ENCODE measurements at places on chromosomes 5 and 9.

DNA sequence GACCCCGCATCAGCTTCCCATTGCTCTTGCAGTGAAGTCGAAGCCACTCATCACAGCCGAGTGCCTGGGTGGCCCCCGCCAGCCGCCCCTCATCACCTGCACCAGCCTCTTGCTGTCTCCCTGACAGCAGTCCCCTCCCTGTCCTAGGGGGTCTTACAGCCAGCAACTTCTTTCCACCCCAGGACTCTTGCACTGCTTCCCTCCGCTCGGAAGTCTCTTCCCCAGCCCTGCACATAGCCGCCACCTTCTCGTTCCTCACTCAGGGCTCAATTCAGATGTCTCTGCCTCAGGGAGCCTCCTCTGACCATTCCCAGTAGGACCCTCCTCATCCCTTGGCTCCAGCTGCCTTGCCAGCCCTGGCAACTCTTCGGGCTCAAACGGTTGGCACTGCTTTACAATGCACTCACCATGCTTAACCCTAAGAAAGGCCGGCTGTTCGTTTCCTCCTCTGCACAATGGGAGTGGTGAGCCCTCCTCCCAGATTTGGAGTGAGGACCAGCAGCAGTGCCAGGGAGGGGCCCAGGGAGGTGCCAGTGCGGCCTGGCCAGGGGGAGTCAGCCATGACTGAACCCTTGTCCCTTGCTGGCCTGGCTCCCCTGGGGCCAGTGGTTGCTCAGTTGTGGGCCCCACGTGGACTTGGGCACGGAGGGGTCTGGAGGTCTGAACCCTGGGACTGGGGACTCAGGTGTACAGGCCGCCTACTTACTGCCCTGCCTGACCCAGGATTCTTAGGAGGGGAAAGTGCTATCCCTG is 6.1 kb downstream of the TCF7 start:
- H3K4me3 ChIP-seq = no peak overlapping the region
- H3K36me3 ChIP-seq = peaks cover 8% of the 10 kb centered on the region
- no peaks in the 10 kb centered on the region for H3K27me3 ChIP-seq
- H3K4me1 ChIP-seq = peaks cover 21% of the 10 kb centered on the region

DNA sequence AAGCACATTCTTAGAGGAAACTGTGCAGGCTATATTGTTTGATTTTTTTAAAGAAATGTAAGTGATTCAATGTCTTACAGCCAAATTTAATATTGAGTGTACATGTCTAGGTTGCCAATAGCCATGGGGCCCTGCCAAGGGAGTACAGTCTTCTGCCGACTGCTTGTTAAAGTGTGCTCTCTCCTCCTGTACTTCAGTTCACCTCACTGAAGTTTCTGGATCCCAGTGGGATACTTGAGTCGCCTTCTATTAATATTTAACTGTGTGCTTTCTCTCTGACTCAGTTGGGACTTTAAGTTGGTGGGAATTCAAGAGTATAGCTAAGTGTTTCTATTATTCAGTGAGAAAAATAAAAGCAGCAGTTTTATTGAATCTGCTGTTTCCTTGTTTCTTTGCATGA is 44.5 kb upstream of the C5orf47 start:
- H3K36me3 ChIP-seq = no peaks in the 10 kb centered on the region
- H3K4me3 ChIP-seq = no peak overlapping the region
- H3K27ac ChIP-seq = no peak overlapping the region
- no peaks in the 10 kb centered on the region for H3K4me1 ChIP-seq
- H3K27me3 ChIP-seq = no peaks in the 10 kb centered on the region

GRCh38 chr5:104172976-104173375 is 610.4 kb upstream of the NUDT12 start:
- DNase-seq = no peak
- no peaks in the 10 kb centered on the region for H3K36me3 ChIP-seq
- H3K4me3 ChIP-seq = no peak overlapping the region
- no peaks in the 10 kb centered on the region for H3K4me1 ChIP-seq
- no peak overlapping the region for H3K27ac ChIP-seq
- H3K27me3 ChIP-seq = no peaks in the 10 kb centered on the region

DNA sequence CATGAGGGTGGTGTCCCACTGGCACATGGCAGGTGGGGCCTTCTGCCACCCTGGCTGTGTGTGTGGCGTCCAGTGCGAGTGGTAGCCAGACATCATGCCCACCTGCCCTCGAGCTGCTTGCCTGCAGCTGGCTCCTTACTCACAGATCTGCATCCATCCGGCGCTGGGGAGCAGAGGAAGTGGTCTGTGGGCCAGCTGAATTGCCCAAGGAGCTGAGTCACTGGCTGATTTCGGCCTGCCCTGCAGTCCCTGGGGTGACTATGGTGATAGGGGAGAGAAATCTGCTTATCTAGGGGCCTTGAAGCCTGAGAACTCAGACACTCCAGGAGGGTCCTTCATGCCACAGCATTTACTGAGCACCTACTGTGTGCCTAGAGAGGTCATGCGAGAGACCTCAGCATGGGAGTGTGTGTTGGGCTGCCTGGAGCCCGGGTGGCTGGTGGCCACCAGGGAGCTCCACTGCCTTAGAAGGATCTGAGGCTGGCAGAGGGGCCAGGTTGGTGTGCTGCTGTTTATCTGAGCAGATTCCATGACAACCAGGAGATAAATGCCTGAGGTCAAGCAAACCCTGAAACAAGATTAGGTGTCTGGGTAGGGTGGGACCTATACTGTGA is 57.1 kb downstream of the SLC22A5 start:
- no peaks in the 10 kb centered on the region for H3K27me3 ChIP-seq
- H3K36me3 ChIP-seq = no peaks in the 10 kb centered on the region
- peak; percentile 97 for DNase-seq
- peak overlapping the region; percentile 99 for H3K27ac ChIP-seq
- peaks cover 65% of the 10 kb centered on the region for H3K4me1 ChIP-seq

- H3K36me3 ChIP-seq = no peaks in the 10 kb centered on the region
- DNase-seq = peak; percentile 1
- no peak overlapping the region for H3K27ac ChIP-seq
- no peak overlapping the region for H3K4me3 ChIP-seq
- no peaks in the 10 kb centered on the region for H3K4me1 ChIP-seq
Measured at GRCh38 chr5:80369521-80369920, 38.3 kb upstream of the ZFYVE16 start.

DNA sequence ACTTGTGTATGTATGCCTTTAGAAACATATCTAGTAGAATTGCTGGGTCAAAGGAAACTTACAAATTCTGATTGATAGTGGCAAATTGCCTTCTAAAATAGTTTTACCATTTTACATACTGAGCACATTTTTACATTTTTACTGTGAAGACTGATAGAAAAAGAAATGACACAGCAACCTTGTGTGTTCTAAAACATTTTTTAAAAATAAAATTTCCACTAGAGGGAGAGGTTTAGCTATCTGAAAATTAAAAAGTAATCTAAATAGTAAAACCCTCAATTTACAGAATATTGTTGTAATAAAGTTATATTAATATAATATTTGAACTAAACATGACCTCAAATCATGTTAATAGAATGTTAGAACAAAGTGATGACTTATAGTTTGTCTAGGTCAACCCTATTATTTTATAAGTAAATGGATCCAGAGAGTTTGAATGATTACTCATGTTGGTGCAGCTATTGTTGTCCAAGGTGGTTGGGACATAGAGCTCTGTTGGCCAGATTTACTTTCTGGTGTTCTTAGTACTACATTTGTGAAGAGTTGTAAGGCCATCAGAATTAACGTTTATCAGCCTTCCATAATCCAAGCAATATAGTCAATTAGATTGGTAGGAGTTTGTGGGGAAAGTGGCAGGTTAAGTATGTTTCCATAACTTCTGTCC is 17.2 kb downstream of the CENPP start:
- H3K36me3 ChIP-seq = no peaks in the 10 kb centered on the region
- peak; percentile 41 for DNase-seq

DNA sequence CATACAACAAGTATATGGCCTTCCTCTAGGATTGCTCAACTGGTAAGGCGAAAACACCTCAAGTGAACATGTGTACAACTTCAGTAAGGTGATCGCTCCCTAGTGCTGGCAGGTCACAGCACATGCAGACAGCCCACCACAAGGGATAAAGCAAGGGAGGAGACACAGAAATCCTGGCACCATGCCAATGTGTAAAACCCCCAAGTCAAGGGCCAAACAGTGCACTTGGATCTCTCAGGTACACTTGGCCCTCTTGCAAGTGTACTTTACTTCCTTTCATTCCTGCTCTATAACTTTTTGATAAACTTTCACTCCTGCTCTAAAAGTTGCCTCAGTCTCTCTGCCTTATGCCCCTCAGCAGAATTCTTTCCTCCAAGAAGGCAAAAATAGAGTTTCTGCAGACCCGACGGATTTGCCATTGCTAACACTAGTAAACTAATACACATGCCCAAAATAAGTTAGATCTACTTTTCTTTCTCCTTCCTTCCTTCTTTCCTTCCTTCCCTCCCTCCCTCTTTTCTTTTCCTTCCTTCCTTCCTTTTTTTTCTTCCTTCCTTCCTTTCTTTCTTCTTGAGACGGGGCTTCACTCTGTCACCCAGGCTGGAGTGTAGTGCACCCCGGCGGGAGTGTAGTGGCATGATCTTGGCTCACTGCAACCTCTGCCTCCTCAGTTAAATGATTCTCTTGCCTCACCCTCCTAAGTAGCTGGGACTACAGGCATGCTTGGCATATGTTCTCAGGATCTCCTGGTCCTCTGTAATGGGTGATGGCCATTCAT is 6.8 kb upstream of the LNPEP start:
- H3K27me3 ChIP-seq = no peaks in the 10 kb centered on the region
- no peak overlapping the region for H3K27ac ChIP-seq
- DNase-seq = no peak

- H3K36me3 ChIP-seq = peaks cover 2% of the 10 kb centered on the region
- no peaks in the 10 kb centered on the region for H3K27me3 ChIP-seq
- DNase-seq = peak; percentile 55
- H3K4me1 ChIP-seq = no peaks in the 10 kb centered on the region
- no peak overlapping the region for H3K4me3 ChIP-seq
Measured at GRCh38 chr5:38994324-38994927, 79.8 kb downstream of the RICTOR start.

DNA sequence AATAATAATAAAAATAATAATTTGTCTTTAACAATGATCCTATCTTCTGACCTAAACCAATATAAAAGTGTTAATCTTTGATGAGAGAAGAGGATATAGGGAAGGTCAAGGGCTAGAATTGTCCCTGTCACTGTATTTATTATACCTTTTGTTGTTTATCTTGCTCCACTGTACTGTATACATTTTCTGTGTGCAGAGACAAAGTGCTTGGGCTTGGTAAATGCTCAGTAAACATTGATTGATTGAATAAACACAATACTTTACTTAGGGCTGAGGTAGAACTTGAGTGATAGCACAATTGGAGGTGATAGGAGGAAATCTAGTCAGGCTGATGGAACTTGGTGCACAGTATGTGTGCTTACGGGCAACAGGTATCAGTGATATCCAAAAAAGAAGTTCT is 161.2 kb downstream of the ARRDC3 start:
- H3K4me1 ChIP-seq = no peaks in the 10 kb centered on the region
- no peaks in the 10 kb centered on the region for H3K36me3 ChIP-seq
- no peak for DNase-seq
- H3K27me3 ChIP-seq = no peaks in the 10 kb centered on the region
- no peak overlapping the region for H3K4me3 ChIP-seq
- H3K27ac ChIP-seq = no peak overlapping the region

GRCh38 chr5:127582773-127583370 is 65.4 kb downstream of the PRRC1 start:
- H3K4me3 ChIP-seq = no peak overlapping the region
- H3K27ac ChIP-seq = no peak overlapping the region
- no peaks in the 10 kb centered on the region for H3K27me3 ChIP-seq
- H3K36me3 ChIP-seq = no peaks in the 10 kb centered on the region
- H3K4me1 ChIP-seq = no peaks in the 10 kb centered on the region
- DNase-seq = no peak

DNA sequence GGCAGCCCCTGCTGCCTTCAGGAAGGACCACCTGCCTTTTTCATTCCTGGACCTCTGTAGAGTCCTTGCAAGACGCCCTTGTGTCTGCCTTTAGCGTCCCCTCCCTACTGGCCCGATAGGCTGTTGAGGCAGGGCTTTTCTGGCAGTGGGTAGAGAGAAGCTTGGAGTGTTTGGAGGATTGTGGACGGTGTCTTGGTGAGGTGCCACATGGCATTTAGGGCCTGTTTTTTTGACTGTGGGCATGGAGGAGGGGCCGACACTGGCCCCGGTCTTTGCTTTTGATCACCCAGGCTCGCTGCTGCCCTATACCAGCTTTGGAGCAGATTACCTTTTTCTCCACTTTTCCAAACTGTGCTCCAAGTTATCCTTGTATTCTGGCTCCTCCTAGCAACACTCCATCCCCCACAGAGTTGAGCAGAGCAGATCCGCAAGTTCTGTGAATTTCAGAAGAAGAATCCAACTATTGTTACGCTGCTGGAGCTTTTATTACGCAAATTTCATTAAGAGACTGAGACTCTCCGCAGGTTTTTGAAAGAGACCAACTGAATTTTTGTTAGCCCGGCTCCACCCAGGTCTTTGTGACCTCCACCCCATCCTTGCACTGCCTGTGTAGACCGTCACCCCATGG is 34.8 kb upstream of the PRDM12 start:
- H3K27ac ChIP-seq = no peak overlapping the region
- H3K4me3 ChIP-seq = no peak overlapping the region
- no peak for DNase-seq
- H3K4me1 ChIP-seq = no peaks in the 10 kb centered on the region
- H3K27me3 ChIP-seq = no peaks in the 10 kb centered on the region

DNA sequence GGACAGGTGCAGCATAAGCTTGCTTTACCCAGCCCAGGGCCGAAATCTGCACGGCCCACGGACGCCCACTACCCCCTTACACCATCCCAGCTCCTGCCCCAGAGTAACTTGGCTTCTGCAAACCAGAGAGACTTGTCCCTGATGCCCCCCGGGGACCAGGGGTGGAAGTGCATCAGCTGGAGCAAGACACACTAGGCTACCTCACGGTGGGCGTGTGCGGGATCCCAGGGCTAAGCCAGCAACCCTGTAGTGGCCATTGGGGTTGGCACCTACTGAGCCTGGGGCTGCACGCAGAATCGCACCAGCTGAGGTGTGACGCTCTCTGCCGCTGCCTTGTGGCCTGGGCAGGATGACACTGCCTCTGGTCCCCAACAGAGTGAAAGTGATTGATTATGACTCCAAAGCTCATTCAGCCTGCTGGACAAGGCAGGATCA is 6.1 kb upstream of the ZNF79 start:
- H3K27ac ChIP-seq = no peak overlapping the region
- H3K36me3 ChIP-seq = no peaks in the 10 kb centered on the region

DNA sequence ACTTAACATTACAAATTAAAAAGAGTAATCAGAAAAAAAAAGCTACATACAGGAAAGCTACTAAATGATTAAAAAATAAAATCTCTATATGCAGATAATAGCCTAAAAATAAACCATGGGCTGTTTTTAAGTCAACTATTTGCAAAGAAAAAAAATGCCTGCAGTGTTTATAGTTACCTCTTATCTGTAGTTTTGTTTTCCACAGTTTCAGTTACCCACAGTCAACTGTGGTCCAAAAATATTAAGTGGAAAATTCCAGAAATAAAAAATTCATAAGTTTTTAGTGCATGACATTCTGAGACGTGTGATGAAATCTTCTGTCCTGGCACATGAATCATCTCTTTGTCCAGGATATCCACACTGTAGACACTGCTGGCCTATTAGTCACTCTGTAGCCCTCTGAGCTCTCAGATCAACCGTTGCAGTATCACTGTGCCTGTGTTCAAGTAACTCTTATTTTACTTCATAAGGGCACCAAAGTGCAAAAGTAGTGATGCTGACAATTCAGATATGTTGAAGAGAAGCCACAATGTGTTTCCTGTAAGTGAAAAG is 59.2 kb downstream of the PRELID2 start:
- H3K4me1 ChIP-seq = peaks cover 7% of the 10 kb centered on the region
- H3K27ac ChIP-seq = peak overlapping the region; percentile 46
- DNase-seq = peak; percentile 91
- H3K36me3 ChIP-seq = no peaks in the 10 kb centered on the region
- no peaks in the 10 kb centered on the region for H3K27me3 ChIP-seq
